ENCODE measurements at places on chromosomes 13 and 19.

DNA sequence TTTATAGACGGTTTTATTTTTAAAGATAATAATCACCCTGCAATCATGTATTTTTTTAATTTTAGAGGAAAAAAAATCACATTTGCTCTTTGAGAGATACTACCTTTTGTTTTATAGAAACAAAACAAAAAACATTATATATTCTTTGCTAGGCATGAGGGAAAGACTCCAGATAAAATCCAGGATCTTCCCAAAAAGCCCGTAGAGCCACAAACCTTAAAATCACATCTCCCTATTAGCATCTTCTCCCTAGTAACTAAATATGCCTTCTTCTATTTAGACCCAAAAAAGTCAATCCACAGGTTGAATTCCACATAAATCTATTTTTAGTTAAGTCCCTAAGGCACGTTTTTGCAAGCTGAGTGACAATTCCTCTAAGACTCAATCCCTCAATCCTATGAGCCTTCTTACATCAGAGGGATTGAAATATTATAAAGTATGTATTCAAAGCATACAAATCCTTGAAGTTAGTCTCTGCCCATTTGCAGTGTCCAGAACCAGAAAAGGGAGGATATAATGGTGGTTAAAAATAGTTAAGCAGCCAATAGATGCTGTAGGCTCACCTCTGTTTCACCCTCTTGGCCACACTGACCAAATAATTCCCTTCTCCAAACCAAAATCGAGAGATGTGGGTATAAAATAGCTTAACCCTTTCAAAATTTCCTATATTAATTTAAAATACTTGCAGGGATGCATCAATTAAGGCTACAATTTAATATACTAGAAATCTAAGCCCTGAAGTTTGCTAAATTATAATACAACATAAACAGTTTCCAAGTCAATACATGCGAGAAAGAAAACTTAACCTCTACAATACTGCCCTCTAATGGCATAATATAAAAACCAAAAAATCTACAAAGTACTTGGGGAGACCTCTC, 64.0 kb downstream of the SERP2 start:
- no peak for DNase-seq

DNA sequence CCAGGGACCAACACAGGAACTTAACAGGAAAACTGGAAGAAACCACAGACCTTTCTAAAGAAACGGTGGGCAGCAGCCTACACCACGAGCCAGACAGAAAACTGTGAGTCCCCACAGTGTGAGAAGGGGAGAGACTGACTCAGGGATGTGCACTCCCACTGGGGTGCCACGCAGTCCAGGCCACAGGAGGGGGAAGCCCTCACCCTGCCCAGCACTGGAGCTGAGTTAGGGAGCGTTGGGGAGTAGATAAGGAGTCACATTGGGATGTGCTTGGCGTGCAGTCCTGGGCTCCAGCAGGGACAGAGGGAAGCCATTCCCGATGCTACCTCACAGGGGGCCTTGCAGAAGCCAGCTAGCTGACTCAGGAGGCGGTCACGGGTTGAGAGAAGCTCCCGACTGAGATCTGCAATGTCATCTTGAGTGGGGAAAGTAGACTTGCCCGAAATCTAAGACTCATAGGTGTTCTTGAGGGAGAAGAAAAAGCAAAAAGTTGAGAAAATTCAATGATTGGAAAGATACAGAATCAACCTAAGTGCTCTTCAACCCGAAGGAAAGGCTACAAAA, 17.3 kb downstream of the SIGLEC8 start:
- DNase-seq: no peak

- no peak for DNase-seq
These were observed at the start of gene FBXO27 for GRCh38 chr19:39032063-39032918. TSS of gene FBXO27 (minus strand) at chr19:39032549. CDS start at chr19:39032227, 322 bp downstream.

- DNase-seq: no peak
These were observed 10.8 kb downstream of the KRI1 start for GRCh38 chr19:10554760-10555609.

GRCh38 chr13:90857921-90858320, 489.6 kb upstream of the MIR17HG start:
- DNase-seq: no peak
